ENCODE measurements at places on chromosomes 5 and 9.

DNA sequence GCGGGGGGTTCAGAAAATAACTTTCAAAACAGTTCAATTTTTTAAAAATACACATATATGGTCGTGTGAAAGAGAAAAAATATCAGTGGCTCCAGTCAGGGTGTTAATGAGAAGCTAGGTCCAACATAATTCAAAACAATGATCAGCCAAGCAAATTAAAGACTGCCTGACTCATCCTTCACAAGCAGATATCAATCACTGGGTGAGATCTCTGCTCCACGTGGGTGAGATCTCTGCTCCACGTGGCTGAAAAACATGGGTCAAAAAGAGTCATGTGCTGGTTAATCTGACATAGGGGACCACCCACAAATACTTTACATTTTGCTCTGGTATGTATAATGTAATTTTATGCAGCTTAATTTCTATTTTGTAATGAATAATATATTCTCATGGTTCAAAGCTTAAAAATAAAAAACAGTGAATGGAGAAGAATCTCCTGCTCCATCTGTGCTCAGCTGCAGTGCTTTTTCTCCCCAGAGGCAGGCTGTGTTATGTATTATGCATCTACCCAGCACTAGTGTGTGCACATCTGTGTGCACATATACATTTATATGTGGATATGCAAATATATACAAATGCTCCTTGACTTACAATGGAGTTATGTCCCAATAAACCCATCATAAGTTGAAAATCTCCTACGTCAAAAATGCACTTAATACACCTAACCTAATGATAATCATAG is 93.1 kb upstream of the S1PR3 start:
- no peak for DNase-seq

- DNase-seq, result no peak
Measured at GRCh38 chr9:99466781-99467180, 244.7 kb downstream of the SEC61B start.

DNA sequence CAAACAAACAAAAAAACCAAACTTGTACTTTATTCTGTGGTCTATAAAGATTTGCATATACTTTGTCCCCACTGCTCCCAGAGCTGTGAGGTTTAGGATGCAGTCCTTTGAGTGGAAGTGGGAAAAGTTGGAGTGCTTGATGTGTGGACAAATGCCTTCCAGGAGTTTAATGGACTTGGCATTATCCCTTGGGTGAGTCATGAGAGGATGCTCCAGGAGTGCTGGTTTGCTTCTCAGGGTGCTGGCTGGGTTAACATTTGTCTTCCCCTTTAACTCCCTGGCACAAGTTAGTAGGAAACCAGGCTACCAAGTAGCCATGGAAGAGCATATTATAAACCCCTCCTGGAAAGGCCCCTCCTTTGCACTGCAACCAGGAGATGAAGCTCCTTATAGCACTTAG is 417.4 kb upstream of the RIOK2 start:
- DNase-seq, result no peak

- no peak for DNase-seq
Measured at GRCh38 chr9:99185934-99186333, 35.8 kb downstream of the ALG2 start.

GRCh38 chr5:14594378-14595074 is 12.9 kb downstream of the OTULINL start:
- no peak for DNase-seq

GRCh38 chr9:121721058-121721350 is 69.6 kb downstream of the DAB2IP start:
- no peak for DNase-seq

- no peak for DNase-seq
Measured at GRCh38 chr5:96692441-96692840, 30.3 kb downstream of the CAST start.

DNA sequence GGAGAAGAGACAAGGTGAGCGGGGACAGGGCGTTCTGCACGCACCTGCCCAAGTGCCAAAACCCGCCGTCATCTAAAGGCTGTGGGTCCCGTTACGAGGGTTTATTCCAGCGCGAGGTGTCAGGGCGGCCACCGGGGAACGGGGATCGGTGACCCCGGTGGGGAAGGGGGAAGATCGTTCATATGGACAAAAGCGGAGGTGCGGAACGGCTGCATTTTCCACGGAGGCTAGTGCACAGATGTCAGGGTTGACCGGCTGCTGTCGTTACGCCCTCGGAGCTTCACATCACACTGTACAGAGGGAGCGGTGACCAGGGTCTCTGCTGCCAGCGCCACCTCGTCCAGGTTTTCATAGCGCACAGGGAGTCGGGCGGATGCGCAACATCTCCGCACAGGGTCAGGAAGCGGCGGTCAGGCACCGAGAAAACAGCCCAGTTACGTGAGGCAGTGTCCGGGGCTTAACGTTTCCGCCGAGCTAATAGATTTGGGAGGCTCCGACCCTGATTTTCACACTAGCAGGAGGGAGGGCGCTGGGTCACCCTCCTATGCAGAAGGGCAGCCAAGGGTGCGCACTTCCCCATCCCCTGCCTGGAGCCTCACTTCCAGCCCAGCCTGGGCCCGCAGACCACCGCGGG is 13.5 kb downstream of the BTNL9 start:
- no peak for DNase-seq

DNA sequence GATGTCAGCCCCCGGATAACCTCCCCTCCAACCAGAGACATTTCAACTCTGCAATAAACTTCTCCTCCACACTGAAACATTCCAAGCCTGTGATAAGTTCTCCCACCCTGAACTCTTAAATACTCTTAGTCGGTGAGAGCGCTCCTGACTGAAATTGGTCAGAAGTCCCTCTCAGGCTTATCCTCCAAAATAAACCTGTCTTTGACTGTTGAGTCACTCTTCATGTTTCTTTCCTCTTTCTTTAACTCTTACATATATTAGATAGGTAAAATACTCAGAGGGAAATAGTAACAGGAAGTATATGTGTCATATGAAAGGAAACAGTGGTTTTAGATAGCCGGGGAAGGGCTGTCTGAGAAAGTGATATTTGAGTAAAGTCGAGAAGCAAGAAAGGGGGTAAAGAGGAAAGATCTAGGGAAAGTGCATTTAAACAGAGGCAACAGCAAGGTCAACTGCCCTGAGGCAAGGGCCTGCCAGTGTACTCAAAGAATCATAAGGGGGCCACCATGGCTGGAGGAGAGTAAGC is 11.0 kb upstream of the FAM81B start:
- DNase-seq, result no peak

DNA sequence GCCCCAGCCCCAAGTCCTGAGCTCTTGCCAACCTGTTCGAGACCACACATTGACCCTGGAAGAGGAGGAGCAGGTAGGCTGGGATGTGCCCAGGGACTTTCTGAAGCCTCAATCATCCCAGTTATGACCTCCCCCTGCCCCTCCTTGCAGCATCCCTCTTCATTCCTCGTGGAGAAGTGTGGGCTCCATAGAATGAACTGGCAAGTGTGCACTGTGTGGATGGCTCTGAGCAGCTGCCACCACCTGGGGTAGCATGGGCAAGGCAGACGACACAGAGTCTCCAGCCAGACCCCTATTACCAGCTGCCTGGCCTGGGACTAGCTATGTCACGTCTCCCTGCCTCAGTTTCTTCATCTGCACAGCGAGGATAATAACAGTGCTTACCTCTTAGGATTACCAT is 33.5 kb downstream of the GADD45G start:
- no peak for DNase-seq

- no peak for DNase-seq
Measured at GRCh38 chr5:112630246-112631009, 107.3 kb upstream of the APC start.

DNA sequence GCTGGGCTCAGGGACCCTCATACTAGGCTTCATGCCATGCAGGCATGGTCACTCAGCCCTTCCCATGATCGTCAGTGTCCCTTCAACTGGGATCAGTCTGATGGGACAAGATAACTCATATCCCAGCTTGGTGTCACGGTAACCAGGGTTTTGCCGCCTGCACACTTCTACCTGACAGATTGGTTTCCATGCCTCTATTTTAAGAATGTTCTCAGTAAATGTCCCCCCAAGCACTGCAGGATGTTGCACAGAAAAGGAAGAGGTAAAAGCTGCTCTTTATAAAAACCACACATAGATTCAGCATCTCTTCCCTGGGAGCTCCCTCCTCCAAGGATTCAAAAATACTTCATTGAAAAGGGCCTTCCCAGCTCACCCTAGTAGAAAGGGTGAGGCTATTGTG is 56.1 kb downstream of the SLIT3 start:
- DNase-seq, result no peak

DNA sequence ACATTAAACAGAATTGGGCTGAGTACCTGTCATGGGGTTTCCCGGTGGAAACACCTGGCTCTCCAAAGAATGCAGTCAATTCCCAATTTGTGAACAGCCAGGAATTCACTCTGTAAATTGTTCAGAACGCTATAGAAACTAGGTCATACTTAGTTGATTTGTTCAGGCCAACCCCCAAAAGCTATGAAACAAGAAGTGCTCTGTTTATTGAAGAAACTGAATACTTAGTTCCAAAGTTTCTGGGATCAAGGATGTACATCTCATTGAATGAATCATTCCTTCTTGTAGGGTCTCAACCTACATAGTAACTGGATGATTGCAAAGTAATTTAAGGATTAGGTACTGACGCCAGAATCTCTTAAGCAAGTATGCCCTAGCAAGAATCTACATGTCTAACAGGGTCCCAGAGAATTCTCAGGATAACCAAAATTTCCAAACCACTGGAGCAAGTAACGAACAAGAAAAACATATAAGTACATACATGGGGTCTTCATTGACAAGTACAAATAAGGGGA is 659 bp upstream of the TUSC1 start:
- no peak for DNase-seq
